ENCODE measurements at places on chromosomes 2 and 18.

DNA sequence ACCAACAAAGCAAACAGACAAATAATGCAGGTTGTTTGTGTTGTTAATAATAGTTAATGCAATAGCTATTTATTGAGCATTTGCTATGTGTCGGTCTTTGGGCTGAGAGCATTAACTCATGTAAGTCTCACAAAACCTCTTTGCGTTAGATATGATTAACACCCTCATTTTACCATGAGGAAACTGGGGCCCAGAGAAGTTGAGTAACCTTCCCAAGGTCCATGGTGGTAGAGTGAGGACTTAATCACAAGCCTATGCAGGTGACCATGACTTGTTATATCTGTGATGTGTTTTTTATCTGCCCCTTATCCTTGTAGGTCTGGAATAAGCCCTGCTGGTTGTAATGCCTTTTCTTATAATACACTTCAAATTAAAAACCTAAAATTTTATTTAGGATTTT is 124.5 kb upstream of the FAM136A start:
- DNase-seq = peak; percentile 59

DNA sequence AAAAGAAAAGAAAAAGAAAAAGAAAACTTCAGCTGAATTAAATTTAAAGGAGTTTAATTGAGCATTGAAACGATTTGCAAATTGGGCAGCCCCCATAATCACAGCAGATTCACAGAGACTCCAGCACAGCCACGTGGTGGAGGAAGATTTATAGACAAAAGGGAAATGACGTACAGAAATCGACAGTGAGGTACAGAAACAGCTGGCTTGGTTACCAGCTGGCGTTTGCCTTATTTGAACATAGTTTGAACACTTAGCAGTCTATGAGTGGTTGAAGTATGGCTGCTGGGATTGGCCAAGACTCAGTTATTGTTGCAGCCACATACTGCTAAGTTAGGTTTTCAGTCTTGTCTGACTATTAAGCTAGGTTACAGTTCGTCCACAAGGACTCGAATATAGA is 312.2 kb upstream of the SLC14A2 start:
- no peak for DNase-seq

DNA sequence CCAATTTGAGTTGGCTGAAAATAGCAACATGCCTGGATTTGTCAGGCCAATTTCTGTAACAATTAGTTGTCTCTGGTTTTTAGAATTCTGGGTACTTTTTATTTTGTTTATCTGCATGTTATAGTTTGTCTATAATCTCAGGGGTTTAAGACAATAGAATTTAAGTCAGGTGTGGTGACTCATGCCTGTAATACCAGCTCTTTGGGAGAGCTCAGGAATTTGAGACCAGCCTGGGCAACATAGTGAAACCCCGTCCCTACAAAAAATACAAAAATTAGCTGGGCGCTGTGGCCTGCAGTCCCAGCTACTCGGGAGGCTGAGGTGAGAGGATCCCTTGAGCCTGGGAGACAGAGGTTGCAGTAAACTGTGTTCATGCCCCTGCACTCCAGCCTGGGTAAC is 114.4 kb upstream of the GLS start:
- DNase-seq = no peak

DNA sequence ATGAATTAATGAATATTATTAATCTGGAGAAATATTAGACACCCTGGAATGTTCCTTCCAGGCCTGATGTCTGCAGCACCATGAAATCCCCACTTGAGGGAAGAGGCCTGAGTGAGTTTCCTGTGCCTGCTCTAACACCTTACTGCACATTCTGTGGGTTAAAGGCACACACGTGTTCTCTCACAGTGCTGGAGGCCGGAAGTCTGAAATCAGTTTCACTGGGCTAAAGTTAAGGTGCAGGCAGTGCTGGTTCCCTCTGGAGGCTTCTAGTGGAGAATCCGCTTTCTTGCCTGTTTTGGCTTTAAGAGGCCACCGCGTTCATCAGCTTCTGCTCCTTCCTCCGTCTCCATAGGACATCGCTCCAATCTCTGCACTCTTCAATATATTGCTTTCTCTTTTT is 48.7 kb downstream of the ACKR3 start:
- DNase-seq = no peak

GRCh38 chr2:198525211-198525969 is 721.0 kb downstream of the PLCL1 start:
- no peak for DNase-seq

DNA sequence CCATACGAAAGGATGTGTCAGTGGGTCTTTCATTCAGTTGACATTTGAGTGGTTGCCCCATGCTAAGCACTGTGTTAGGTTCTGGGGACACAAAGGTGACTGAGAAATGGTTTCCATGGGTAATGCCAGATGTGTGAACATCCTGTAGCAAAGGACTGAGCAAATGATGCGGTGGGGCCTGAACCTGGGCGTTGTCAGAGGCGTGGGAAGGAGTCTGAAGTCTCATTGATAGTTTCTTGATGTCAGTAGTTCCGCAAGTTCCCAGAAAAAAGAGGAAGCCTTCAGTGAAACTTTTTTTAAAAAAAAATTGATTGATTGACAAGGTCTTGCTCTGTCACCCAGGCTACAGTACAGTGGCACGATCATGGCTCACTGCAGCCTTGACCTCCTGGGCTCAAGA is 56.9 kb downstream of the LIMS1 start:
- DNase-seq = no peak

DNA sequence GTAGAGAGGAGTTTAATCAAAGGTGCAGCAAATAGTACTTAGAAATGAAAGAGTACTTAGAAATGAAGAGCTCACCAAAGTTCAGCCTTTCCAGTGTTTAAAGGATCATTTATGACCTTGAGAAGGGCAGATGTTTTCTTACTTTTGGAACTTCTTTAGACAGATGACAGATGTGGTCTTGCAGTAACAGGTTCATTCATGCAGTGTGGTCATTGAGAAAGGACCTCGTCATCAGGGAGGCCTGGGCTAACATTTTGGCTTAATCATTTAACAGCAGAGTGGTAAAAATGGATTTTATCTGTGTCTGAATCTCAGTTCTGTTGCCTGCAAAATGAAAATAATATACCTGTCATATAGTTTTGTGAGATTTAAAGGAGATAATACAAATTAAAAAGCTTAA is 75.1 kb upstream of the NT5C1B start:
- DNase-seq = peak; percentile 74
